ENCODE measurements at places on chromosomes 7 and 10.

DNA sequence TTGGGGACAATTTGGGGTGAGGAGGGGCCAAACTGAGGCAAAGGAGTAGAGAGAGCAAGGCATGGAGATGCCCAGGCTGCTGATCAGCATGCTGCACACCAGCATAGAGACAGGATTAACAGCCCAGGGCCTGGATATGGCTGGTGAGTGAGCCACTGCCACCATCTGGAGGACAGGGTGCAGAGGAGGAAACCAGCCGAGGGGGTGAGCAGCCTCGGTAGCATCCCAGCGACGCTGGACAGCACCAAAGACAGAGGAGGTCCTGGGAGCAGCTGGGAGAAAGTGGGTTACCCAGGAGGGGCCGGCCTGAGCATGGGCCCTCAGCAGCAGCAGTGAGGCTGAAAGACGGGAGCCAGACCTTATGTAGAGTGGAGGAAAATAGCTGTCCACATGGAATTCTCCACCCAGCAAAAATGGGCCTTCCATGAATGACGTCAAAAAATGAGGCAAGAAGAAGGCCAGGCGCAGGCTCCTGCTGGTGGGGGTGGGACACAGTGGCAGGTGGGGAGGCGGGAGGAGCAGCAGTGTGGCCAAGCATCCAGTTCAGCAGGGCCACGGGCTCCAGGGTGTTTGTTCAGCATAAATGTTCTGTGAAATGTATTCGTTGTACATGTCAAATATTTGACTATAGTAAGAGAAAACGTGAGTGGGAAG, 16.7 kb downstream of the RET start:
- no peak for DNase-seq

DNA sequence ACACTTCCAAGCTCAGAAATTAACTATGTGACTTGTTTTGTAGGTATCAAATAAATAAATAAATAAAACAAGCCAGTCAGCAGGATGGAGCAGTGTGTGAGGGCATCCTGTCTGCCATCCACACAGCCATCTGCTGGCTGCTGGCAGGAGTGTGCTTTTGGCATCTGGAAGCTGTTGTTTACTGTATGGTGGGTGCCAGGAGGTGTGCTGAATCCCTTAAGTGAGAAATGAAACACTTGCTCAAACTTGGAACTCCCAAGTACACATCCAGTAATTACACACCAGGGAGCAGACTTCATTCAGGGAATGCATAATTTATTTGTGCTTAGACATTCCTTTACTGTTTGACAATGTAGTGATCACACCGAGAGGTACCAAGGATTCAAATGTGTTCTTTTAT, 16.9 kb upstream of the TAX1BP1 start:
- no peak for DNase-seq

- no peak for DNase-seq
These were observed 7.7 kb downstream of the BBS9 start for GRCh38 chr7:33137103-33137502.

- DNase-seq = no peak
These were observed 188.4 kb downstream of the EBF3 start for GRCh38 chr10:129775681-129776080.

DNA sequence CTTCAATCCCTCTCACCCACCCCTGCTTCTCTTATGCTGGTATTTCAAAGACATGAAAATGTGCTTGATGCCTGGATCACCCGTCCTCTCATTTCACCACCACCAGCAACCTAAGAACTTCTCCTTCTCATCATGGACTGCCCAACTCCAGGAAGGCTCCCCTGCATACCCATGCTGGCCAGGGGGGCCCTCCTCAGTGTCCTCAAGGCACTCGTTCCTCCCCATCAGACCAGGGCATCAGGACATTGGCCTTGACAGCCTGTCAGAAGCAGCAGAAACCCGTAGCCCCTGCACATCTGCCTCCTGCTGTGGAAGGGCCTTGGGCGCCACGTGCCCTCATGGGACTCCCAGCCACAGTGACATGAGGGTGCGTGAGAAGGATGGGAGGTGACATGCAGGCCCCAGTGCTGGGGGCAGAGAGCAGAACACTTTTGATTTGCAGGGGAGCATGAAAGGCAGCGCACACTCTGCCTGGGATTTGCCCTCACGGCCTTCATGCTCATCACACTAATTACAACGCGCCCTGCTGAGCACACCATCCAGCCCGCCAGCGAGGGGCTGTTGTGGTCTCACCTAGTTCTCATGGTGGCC, 1.9 kb upstream of the HSPA12A start:
- DNase-seq = no peak

DNA sequence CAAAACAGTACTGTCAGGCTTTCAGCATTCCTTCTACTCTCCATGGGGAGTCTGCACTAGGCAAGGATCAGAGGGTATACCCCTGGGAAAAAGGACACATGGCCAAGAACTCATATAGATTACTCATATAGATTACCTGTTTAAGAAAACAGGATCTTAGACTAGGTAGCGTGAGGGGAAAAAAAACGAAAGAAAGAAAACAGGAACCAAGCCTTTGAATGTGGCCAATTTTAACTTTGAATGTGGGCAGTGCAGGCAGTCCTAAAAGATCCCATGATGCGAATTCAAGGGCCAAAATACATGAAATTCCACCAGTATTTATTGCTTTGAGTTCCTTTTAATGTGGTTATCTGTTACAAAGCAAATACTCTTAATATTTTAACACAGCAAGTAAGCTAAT, 108.6 kb upstream of the TAC1 start:
- no peak for DNase-seq

GRCh38 chr10:33377658-33378025, 43.2 kb upstream of the NRP1 start:
- no peak for DNase-seq

- no peak for DNase-seq
These were observed 48.7 kb downstream of the GRK5 start for GRCh38 chr10:119256030-119256429.

GRCh38 chr10:84138478-84139125, 707 bp upstream of the GHITM start:
- DNase-seq = no peak

GRCh38 chr10:29257106-29257783, 31.6 kb upstream of the LYZL1 start:
- peak; percentile 33 for DNase-seq

Data from HS-27A (cell line).